Stimulated activated naive CD8-positive, alpha-beta T cell treated with anti-CD3 and anti-CD28 coated beads, Interleukin-15, amount 100 ng/mL, for 72 hours (primary cell): ENCODE measurements at places on chromosomes 2 and 18.
A peak's percentile ranks its signal among the peaks of the same experiment; 100 is the strongest.

GRCh38 chr2:65130664-65131175 is 814 bp upstream of the RAB1A start:
- DNase-seq = no peak

- no peak for DNase-seq
These were observed 152.9 kb downstream of the FAM124B start for GRCh38 chr2:224248944-224249371.

DNA sequence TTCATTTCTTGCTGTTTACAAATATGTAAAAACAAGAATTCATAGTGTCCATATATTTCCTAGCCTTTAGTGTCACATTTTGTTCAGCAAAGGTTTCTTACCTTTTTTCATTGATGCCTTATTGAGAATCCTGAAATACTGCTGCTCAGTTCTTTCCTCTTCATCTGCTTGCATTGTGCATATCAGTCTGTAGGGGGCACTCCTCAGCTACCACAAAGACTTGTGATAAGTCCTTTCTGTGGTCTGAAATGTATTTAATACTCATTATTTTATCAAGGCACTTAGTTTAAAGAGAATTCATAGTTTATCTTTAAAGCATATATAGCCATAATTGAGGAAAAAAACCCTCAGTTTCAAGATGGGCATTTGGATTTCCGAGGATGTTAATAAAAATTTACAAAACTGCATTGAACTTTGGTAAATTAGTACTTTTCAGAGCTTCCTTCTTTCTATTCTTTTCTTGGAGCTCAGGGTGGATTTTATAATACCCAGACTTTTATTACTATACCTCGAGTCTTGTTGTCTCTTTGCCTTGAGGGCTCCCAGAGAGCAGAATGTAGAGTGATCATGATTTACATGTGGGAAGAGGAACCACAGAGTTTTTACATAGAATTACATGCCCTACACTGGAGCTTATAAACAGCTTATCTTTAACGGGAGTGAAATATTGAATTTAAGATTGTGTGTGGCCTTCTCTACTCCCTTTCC is 570.1 kb downstream of the PLCL1 start:
- DNase-seq = peak; percentile 13

DNA sequence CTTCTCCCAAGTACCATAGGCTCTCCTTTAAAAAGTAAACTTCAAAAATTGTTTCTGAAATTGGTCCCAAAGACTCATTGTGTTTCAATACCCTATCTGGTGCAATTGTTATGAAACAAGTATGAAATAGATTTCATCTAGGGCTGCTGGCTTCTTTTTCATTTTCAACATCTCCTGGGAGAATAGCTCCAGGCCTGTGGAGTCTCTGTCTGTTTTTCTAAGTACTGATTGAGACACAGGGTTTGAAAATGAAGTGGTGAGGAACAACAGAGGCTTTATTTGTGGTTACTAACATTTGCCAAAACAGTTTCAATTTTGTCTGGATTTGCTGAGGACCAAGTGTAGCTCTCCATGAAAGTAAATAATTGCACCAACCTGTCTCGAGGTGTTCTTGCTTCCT is 315.9 kb upstream of the LRATD1 start:
- no peak for DNase-seq

GRCh38 chr2:101328474-101329007 is 20.0 kb upstream of the RNF149 start:
- DNase-seq = no peak

DNA sequence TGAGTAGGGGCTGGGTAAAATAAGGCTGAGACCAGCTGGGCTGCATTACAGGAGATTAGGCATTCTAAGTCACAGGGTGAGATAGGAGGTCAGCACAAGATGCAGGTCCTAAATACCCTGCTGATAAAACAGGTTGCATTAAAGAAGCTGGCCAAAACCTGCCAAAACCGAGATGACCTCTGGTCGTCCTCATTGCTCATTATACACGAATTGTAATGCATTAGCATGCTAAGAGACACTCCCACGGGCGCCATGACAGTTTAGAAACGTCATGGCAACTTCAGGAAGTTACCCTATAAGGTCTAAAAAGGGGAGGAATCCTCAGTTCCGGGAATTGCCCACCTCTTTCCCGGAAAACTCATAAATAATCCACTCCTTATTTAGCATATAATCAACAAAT is 132.2 kb downstream of the ARL4C start:
- no peak for DNase-seq
